ENCODE measurements at places on chromosomes 6 and 20. TPM values are rescaled to one million over a fixed set of nuclear protein-coding genes. Genes with fewer than 3 reads are reported as not detected.

DNA sequence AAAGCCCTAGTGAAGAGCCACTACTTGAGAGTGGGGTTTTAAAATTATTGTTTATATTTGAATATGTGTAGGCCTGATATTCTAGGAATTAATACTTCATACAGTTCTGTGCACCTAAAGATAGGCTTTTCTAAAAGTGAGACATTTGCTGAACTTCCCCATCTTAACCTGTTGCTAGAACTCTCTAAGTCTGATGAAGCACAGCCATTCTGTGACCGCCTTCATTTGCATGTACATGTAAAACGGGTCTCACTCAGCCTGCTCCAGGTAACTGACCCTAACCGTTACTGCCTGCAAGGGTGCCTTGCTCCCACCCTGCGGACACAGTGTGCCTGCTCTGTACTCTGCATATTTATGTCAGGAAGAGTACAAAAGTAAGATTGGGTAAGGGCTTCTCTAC is 44.3 kb upstream of the IRF4 start:
- H3K4me3 ChIP-seq = no peak overlapping the region
- H3K36me3 ChIP-seq = peaks cover 15% of the 10 kb centered on the region
- no peaks in the 10 kb centered on the region for H3K27me3 ChIP-seq
- H3K27ac ChIP-seq = no peak overlapping the region
- no peaks in the 10 kb centered on the region for H3K4me1 ChIP-seq

The RCAN2 gene
- total RNA-seq = 4.3 TPM

- no peak for DNase-seq
- H3K4me3 ChIP-seq = no peak overlapping the region
- no peaks in the 10 kb centered on the region for H3K4me1 ChIP-seq
- no peaks in the 10 kb centered on the region for H3K36me3 ChIP-seq
- no peak overlapping the region for H3K27ac ChIP-seq
- H3K27me3 ChIP-seq = peaks cover 8% of the 10 kb centered on the region
These were observed 52.2 kb upstream of the HSF2 start for GRCh38 chr6:122347280-122347679.

The KCNK16 gene
- total RNA-seq = not detected

GRCh38 chr6:36028088-36028876 is 674 bp downstream of the MAPK14 start:
- peak overlapping the region; percentile 98 for H3K4me3 ChIP-seq
- DNase-seq = peak; percentile 58
- peak overlapping the region; percentile 97 for H3K27ac ChIP-seq
- H3K27me3 ChIP-seq = peaks cover 12% of the 10 kb centered on the region
- H3K4me1 ChIP-seq = peaks cover 33% of the 10 kb centered on the region

DNA sequence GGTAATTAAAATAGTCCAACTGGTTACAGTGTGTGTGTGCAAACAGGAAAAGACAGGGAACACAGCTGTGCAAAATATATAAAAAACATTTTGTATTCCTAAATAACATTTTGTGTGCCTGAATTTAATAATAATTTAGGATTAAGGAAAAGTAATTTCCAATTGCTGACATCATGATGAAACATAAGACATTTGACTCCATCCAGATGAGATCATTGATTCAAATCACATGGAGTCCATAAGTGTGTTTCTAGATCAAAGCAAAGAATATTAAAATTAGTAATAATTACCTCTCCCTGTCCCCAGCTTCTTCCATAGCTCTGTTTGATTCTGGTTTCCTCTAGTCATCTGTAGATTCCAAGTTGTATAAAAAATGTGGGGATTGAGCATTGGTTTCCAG is 64.6 kb upstream of the BTN3A2 start:
- no peaks in the 10 kb centered on the region for H3K36me3 ChIP-seq
- H3K27ac ChIP-seq = peak overlapping the region; percentile 55
- H3K4me1 ChIP-seq = peaks cover 33% of the 10 kb centered on the region
- DNase-seq = no peak
- H3K27me3 ChIP-seq = no peaks in the 10 kb centered on the region

GRCh38 chr6:50925981-50926380 is 107.3 kb downstream of the TFAP2B start:
- no peak for DNase-seq
- no peaks in the 10 kb centered on the region for H3K4me1 ChIP-seq
- no peak overlapping the region for H3K4me3 ChIP-seq
- H3K27me3 ChIP-seq = no peaks in the 10 kb centered on the region
- H3K36me3 ChIP-seq = no peaks in the 10 kb centered on the region

DNA sequence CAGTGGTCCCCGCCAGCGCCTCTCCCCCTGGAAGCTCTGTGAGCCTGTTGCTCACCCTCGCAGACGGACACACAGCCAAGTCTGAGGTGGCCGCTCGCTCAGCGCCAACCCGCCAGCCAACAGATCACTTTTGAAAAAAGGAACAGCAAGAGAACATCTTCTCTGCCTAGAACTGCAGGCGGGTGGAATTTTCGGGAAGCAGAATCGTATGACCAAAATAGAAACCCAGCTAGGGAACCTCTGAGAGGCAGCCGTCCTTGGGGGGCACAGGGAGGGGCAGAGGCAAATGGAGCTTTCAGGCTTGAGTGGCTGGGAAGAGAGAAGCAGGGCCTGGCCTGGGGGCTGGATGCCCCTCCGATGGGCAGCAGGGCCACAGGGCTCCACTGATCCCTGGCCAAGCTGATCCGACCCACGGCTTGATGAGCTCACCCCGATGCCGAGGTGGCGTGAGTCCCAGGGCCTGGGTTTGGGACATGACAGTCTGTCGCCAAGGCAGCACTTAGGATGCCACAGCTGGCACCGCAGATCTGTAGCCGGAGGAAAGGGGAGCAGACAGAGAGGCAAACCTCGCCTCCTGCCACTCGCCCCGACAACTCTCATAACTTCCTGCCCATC is 9.8 kb downstream of the NFATC2 start:
- H3K4me1 ChIP-seq = peaks cover 95% of the 10 kb centered on the region
- H3K36me3 ChIP-seq = peaks cover 43% of the 10 kb centered on the region
- H3K27ac ChIP-seq = peak overlapping the region; percentile 94
- H3K27me3 ChIP-seq = no peaks in the 10 kb centered on the region
- H3K4me3 ChIP-seq = peak overlapping the region; percentile 33

GRCh38 chr6:87342829-87343228 is 1.8 kb upstream of the C6orf163 start:
- no peak overlapping the region for H3K27ac ChIP-seq
- no peak overlapping the region for H3K4me3 ChIP-seq
- DNase-seq = no peak

DNA sequence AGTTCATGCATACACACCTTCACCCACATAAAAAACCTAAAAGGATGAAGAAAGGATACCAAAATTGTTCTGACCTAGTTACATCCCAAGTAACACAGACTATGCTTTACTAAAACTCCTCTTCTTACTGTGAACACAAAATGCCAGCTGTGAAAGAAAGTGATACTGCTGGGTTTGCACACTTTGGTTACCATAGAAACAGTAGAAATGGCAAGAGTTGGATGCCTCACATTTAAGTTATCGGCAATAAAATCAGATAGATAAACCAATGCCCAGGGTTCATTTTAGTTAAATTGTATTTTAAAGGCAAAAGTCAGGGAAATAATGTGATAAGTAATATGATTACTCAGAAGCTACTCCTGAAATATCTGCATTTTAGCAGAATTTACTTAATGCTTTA is 161.9 kb downstream of the CDK19 start:
- H3K27me3 ChIP-seq = no peaks in the 10 kb centered on the region
- DNase-seq = no peak
- H3K4me1 ChIP-seq = peaks cover 3% of the 10 kb centered on the region
- H3K4me3 ChIP-seq = no peak overlapping the region

The OR2H1 gene
- total RNA-seq = not detected

- no peaks in the 10 kb centered on the region for H3K27me3 ChIP-seq
- H3K36me3 ChIP-seq = peaks cover 2% of the 10 kb centered on the region
- no peak for DNase-seq
- H3K27ac ChIP-seq = no peak overlapping the region
- H3K4me3 ChIP-seq = no peak overlapping the region
These were observed 1570.0 kb upstream of the DEFB115 start for GRCh38 chr20:29687438-29687837.

DNA sequence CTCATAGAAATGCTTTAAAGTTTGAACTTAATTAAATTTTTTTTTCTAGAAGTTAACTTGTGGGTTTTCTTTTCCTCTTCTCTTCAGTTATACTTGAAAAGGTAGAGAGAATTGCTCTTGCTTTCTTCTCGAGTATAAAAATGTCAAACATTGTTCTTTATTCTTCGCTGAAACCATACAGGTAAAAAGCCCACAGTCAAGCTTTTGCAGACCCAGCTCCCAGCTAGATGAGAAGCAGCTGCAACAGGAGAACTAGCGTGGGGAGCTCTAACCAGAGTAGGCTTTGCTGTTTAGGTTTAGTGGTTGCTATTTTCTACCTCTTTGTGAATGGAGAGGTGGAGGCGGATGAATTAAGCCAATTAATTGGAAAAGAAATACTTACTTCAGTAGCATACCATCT is 102.7 kb downstream of the JARID2 start:
- H3K27ac ChIP-seq = no peak overlapping the region
- peaks cover 78% of the 10 kb centered on the region for H3K4me1 ChIP-seq
- DNase-seq = no peak
- peaks cover 7% of the 10 kb centered on the region for H3K36me3 ChIP-seq

DNA sequence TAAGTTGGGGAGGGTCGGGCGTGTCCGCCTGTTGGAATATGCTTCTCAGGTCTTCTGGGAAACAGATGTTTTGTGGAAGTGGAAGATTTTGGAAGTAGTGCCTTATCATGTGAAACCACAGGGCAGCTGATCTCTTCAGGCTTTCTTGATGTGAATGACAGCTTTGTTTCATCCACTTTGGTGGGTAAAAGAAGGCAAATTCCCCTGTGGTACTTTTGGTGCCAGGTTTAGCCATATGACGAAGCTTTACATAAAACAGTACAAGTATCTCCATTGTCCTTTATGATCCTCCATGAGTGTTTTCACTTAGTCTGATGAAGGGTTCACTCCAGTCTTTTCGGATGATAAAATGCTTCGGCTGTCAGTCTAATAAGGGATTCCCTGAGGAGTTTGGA is 4.6 kb downstream of the IRF4 start:
- peaks cover 85% of the 10 kb centered on the region for H3K36me3 ChIP-seq
- H3K4me3 ChIP-seq = peak overlapping the region; percentile 95
- no peak for DNase-seq
- H3K27ac ChIP-seq = peak overlapping the region; percentile 97

DNA sequence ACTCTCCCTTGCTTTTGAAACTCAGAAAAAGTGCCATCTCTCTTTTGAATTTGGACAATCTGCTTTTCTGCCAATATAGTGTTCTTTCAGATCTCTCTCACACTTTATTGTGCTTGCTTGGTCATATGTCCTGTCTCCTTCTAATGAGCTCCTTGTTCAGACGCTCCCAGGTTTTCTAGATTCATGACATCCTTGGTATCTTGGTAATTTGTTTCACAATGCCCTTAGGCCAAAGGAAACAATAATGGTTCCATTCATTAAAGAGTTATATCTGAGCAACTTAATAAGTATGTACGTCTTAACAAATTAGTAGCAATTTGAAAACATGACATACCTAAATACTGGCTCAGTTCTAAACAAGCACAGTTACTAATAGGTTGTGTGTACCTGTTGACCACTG is 293.4 kb upstream of the SPTLC3 start:
- H3K27me3 ChIP-seq = no peaks in the 10 kb centered on the region
- H3K4me1 ChIP-seq = no peaks in the 10 kb centered on the region
- DNase-seq = no peak
- H3K27ac ChIP-seq = no peak overlapping the region
- H3K36me3 ChIP-seq = no peaks in the 10 kb centered on the region
- no peak overlapping the region for H3K4me3 ChIP-seq

The C20orf173 gene
- not detected for total RNA-seq

The TMEM74B gene
- 1.3 TPM for total RNA-seq

DNA sequence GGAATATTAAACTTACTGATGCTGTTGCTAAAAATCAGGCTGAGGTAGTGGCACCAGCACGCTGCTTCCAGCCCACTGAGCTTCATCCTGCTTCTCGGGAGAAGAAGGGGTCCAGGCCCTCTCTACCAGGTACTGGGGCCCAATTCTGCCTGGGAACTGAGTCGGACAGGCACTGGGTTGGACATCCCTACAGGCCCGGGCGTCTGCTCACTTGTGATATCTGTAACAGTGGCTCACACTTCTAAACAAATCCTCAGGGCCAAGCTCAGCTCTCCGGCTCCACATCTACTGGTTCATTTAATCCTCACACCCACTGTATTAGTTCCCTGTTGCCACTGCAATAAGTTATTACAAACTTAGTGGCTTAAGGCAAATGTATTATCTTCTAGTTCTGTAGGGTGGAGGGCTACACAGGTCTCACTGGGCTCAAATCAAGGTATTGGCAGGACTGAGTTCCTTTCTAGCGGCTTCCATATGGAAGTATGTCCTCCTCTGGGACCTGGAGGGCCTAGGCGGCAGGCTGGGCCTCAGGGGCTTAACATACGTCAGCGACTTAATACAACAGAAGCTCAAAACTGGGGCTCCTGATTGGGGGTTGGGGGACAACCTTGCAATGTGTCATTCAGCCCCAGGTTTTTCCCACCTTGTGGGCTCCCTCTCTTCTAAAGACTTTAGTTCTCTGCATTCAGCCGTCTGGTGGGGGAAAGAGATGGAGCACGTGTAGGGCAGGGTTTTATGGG is 1.6 kb upstream of the KCNK15 start:
- H3K27ac ChIP-seq = no peak overlapping the region
- H3K4me3 ChIP-seq = no peak overlapping the region
- H3K4me1 ChIP-seq = peaks cover 11% of the 10 kb centered on the region
- DNase-seq = no peak

GRCh38 chr6:57307850-57308249 is 9.6 kb upstream of the PRIM2 start:
- H3K4me3 ChIP-seq = no peak overlapping the region
- H3K36me3 ChIP-seq = no peaks in the 10 kb centered on the region
- H3K4me1 ChIP-seq = no peaks in the 10 kb centered on the region
- peaks cover 16% of the 10 kb centered on the region for H3K27me3 ChIP-seq
- no peak overlapping the region for H3K27ac ChIP-seq
- no peak for DNase-seq

The PI16 gene
- 1.0 TPM for total RNA-seq

The BNIP5 gene
- not detected for total RNA-seq

The KIF25 gene
- total RNA-seq = not detected

The IL17A gene
- total RNA-seq = 35.3 TPM

Measured in activated CD4-positive, alpha-beta memory T cell treated with anti-CD3 and anti-CD28 coated beads for 36 hours (primary cell).